Glutamatergic neuron (in vitro differentiated cells): ENCODE measurements at places on chromosomes 3 and 15. TPM values are rescaled to one million over a fixed set of nuclear protein-coding genes. Genes with fewer than 3 reads are reported as not detected.

DNA sequence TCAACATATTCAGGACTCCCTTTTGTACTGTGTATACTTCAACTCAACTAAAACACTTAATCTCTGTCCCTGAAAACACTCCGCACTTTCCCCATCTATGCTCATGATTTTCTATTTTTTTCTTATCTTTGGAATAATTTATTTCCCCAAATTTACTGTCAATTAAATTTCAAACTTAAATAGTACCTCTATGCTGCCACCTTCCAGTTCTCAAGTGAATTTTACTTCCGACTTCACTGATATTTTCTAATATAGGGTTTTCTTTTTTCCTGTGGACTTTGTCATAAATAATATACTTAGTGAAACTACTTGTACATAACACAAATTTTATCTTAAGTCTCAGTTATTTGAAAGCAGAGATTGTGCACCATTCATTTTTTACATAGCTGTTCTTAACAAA lies 1303.3 kb downstream of the OTOL1 start:
- H3K4me1 ChIP-seq, result no peaks in the 10 kb centered on the region
- H3K36me3 ChIP-seq, result no peaks in the 10 kb centered on the region
- H3K27me3 ChIP-seq, result no peaks in the 10 kb centered on the region
- H3K4me3 ChIP-seq, result no peak overlapping the region
- DNase-seq, result no peak

DNA sequence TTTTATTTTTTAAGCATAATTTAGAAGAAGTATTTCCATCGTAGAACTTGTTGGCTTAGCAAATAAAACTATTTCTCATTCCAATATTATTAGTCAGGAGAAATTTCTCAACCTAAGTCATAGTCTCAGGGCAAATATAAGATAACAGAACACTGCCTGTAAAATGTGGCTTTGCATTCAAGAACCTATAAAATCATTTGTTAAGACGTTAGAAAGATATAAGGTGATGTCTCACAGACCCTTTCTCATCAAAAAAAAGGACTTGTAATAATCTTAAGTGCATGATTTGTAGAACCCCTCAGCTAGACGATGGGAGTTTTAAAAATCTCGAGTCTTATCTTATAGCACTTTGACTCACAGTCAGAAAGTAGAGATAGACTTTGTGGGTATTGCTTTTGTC lies 314.7 kb upstream of the CFAP20DC start:
- H3K36me3 ChIP-seq, result peaks cover 6% of the 10 kb centered on the region
- no peak overlapping the region for H3K4me3 ChIP-seq
- no peak for DNase-seq
- no peak overlapping the region for H3K27ac ChIP-seq
- peaks cover 2% of the 10 kb centered on the region for H3K27me3 ChIP-seq
- H3K4me1 ChIP-seq, result peaks cover 7% of the 10 kb centered on the region

- H3K4me1 ChIP-seq, result no peaks in the 10 kb centered on the region
- H3K27me3 ChIP-seq, result no peaks in the 10 kb centered on the region
- no peaks in the 10 kb centered on the region for H3K36me3 ChIP-seq
- H3K27ac ChIP-seq, result no peak overlapping the region
- DNase-seq, result no peak
- H3K4me3 ChIP-seq, result no peak overlapping the region
Measured at GRCh38 chr15:44716983-44717602, 5.8 kb downstream of the B2M start.

Gene FILIP1L
- total RNA-seq, result 4.3 TPM
